LoVo (cell line): ENCODE measurements at places on chromosomes 2 and 18.
A peak's percentile ranks its signal among the peaks of the same experiment; 100 is the strongest.

DNA sequence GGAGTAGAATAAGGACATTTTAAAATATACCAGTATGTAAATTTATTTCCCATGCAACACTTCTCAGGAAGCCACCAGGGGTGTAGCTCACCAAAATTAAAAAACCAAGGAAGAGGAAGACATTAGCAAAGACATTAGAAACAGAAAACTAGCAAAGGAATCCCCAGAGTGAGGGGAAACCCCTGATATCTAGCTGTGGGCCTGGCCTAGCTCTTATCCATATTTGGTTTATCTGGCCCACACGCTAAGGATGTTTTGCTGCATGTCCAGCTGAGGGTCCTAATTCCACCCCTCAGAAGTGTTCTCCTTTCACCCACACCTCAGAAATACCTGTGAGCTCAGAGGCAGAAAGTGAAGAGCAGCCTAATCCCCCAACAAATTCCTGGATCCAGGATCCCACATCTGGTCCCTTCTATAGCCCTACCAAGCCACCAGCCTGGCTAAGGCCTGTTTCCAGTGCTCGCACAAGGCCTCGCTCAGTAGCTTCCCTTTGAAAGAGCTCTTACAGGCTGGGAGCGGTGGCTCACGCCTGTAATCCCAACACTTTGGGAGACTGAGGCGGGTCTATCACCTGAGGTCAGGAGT lies 17.4 kb downstream of the OSBPL1A start:
- no peak for DNase-seq

GRCh38 chr18:46182633-46183358 lies 78.6 kb downstream of the HAUS1 start:
- no peak for DNase-seq

DNA sequence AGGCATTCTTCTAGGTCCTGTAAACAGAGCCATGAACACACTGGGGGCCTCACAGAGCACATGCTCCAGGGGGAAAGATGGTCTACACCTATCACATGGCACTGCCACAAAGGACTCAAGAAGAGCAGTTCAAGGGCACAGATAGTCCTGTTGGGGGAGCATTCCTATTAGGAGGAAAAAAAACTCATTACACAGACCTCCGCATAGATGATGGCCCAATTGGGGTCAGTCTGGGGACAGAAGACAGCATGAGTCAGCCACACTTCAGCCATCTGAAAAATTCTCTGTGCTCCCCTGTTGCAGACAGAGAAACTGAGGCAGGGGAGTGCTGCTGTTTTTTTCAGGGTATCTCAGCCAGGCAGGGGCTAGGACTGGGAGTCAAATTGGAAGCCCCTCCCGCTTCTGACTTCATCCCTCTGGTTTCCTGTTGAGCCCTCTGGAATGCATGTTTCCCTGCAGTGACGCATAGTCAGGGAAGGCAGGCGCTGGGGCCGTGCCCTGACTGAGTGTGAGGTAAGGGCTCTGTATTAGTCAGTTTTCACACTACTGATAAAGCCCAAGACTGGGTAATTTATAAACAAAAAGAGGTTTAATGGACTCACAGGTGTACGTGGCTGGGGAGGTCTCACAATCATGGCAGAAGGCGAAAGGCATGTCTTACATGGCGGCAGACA lies 67.9 kb downstream of the RHOB start:
- DNase-seq: no peak

GRCh38 chr2:232571026-232571474 lies 20.6 kb downstream of the EIF4E2 start:
- DNase-seq: no peak

DNA sequence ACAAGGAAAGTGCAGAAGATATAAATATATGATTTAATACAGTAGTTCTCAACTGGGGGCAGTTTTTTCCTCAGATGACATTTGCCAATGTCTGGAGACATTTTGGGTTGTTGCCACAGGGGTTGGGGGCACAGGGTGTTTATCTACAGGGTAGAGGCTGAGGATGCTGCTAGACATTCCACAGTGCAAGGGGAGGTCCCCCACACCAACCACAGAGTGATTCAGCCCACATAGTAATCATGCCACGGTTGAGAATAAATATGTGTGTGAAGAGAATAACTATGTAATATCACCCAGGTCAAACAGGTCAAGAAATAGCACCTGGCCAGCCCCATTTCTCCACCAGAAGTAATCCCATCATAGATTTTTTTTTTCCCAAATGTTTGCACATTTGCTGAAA lies 17.9 kb downstream of the DYSF start:
- no peak for DNase-seq

DNA sequence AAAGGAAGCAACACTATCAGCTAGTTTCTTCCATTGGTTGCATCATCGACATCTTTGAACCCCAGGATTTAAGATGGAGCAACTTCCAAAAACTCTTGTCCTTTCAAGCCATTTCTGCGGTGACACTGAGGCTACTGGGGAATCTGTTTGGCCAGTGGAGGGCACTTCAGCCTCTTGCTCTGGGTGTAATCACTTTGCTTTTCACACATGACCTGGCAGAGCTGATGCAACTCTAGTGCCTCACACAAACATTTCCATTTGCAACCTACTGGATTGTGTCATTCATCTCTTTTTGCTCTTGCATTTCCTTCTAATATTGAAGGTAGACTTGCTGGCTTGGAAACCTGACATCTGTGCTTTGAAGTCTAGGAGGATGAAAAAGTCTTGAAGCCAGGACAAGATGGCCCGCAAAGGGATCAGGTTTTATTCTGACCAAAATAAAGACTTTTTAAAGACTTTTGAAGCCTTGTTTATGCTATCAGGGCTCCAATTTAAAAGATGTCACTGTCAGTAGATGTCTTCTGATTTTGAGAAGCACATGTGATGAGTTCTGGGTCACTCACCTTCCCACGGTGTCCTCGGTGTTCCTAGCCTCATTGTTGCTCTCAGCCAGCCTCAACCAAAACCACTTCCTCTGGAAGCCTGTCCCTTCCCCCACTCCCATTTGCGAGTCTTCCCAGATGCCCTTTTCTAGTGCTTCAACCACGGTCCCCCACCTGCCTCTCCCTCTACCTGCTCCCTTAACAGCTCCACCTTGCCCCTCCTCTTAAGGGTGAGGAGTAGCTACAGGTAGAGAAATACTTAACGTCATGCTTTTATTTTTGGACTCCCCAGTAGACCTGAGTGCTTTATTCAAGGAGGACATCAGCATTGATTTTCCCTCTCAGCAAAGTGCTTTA lies 69.7 kb upstream of the KCNE4 start:
- DNase-seq: peak; percentile 45

DNA sequence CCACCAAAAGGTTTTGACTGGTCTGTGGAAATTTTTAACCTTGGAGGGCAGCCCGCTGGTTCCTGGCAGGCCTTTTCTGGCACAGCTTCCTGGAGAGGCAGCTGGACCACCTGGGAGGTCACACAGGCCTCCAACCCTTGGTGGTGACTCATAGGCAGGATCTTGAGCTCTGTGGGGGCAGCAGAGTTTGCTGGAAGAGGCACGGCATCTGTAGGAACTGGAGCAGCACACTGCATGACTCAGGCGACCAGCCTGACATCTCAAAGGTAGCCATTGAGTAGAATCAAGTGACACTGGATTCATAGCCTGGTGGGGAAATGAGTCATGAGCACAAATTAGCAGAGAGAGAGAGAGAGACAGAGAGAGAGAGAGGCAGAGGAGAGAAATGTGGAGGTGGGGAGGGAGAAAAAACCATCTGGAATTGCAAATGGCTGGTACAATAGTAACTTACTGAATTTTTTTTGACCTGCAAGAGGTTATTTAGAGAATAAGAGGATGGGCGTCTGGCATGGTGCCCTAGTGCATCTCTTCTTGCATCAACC lies 57.4 kb downstream of the TRPM8 start:
- DNase-seq: peak; percentile 83

DNA sequence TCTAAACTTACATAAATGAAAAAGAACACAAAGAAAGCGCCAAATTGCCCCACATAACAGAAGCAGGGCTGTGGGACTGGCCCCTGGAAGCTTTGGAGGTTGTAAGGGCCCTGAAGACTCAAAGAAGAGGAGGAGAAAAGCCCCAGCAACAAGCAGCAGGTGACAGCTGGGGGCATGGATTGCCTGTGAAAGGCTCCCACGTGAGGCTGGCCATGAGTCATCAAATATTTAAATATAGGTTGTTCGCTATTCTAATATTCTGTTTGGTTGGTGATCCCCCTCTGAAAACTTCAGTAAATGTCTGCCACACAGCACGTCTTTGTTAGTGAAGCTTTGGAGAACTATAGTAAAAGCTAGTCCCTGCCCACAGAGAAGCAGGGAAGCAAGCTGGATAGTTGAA lies 132.4 kb downstream of the MREG start:
- DNase-seq: no peak

- DNase-seq: no peak
Observed at GRCh38 chr2:241929551-241930490, 60.3 kb downstream of the RTP5 start.

GRCh38 chr2:130743278-130743677 lies 12.1 kb upstream of the AMER3 start:
- DNase-seq: no peak
